ENCODE measurements at places on chromosomes 5 and 9.

DNA sequence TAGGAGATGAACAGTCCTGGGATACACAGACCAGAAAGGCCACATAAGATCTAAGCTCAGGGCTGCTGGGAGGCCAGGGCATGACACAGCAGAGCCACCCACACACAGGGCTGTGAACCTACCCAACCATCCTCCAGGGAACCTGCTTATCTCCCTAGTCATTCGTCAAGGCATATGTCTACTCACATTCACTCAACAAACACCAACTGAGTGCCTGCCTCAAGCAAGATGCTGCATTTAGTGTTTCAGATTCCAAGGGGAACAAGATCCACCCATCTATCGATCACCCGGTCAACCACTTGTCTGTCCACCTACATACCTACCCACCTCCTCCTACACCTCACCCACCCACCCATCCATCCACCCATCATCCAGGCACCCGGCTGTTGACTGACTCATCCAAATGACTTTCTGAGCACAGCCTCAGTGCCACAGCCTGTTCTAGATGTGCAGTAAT lies 1.9 kb downstream of the DPM2 start:
- DNase-seq = no peak

- DNase-seq = no peak
Measured at GRCh38 chr5:154010660-154011059, 28.1 kb downstream of the FAM114A2 start.

- no peak for DNase-seq
Measured at GRCh38 chr5:107894361-107894760, 223.6 kb upstream of the EFNA5 start.

GRCh38 chr5:142012186-142012785 lies 541 bp downstream of the GNPDA1 start:
- DNase-seq = no peak

DNA sequence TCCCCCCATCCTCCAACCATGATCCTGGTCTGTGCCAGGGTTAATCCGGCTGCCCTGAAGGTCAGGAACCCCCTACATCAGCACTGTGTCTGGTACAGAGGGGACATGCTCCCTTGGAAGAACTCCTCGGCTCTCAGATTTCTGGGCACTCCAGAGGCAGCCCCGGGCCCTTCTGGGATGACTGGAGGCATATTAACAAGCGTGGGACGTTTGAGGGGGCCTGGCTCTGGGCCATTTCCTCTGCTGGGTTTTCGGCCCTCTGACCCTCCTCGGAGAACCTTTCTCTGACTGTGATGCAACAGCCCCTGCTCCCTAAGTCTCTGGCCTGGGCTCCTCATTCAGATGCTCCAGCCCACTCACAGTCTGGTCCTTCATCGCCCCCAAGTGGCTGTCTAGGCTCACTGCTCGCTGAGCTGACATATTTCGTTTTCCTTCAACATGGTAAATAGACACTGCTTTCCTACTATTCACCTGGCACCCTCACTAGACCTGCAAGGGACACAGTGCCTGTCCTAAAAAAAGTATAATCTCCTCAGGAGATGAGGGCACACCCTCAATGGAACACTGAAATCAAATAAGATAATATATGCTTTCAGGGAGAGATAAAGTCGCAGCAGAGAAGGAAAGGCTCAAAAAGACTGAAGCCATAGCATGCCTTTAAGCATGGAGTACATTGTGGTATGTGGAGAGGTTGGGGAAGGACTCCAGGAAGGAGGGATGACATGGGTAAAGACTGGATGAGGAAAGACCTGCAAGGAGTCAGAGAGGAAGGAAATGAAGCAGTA lies 404.7 kb upstream of the TRPC7 start:
- peak; percentile 36 for DNase-seq

GRCh38 chr5:20056933-20057332 lies 68.9 kb upstream of the CDH18 start:
- no peak for DNase-seq

- no peak for DNase-seq
Measured at GRCh38 chr5:180437336-180437735, 56.8 kb upstream of the CNOT6 start.

GRCh38 chr5:36755920-36756488 lies 120.6 kb upstream of the NIPBL start:
- no peak for DNase-seq

GRCh38 chr9:89740722-89741121 lies 135.9 kb downstream of the GADD45G start:
- no peak for DNase-seq

DNA sequence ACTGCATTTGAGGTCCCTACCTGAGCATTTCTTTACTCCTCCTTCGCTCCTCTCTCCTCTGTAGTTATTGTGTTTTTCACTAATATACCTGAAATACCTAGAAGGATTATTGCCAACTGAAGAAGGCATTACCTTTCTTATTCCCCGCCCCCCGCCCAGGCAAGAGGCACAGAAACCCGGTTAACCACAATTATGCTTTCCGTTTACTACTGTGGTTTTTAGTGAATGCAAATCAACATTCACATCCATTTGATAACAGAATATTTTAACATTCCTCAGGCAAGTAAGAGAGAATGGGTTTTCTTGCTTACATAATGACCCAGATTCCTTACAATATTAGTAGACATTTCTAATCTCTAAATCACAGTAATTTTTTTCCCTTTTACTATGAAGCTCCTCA lies 136.9 kb downstream of the PCSK5 start:
- DNase-seq = no peak

- no peak for DNase-seq
Measured at GRCh38 chr9:21415493-21416267, 6.8 kb downstream of the IFNA8 start.

GRCh38 chr5:2688586-2688985 lies 62.9 kb downstream of the IRX2 start:
- DNase-seq = no peak

DNA sequence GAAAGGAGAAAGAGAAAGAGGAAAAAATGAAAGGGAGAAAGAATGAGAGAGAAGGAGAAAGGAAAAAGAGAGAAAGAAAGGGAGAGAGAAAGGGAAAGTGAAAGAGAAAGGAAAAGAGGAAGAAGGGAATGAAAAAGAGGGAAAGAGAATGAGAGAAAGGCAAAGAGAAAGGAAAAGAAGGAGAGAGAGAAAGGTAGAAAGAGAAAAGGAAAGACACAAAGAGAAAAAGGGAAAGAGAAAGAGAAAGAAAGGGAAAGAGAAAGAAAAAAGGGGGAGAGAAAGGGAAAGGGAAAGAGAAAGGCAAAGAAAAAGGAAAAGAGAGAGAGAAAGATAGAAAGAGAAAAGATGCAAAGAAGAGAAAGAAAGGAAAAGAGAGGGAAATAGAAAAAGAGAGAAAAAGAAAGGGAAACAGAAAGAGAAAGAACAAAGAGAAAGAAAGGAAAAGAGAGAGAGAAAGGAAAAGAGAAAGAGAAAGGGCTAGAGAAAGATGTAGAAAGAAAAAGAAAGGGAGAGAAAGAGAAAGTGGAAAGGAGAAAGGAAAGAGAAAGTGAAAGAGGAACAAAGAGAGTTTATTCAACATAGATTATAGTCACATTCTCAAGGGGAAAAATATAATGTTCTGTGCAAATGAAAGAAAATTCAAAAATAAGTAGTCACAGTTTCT lies 165.2 kb downstream of the TMEM38B start:
- no peak for DNase-seq

GRCh38 chr9:105608721-105609598 lies 51.0 kb downstream of the FKTN start:
- DNase-seq = peak; percentile 5

- DNase-seq = no peak
Measured at GRCh38 chr9:82223442-82223841, 234.9 kb downstream of the SPATA31D1 start.

DNA sequence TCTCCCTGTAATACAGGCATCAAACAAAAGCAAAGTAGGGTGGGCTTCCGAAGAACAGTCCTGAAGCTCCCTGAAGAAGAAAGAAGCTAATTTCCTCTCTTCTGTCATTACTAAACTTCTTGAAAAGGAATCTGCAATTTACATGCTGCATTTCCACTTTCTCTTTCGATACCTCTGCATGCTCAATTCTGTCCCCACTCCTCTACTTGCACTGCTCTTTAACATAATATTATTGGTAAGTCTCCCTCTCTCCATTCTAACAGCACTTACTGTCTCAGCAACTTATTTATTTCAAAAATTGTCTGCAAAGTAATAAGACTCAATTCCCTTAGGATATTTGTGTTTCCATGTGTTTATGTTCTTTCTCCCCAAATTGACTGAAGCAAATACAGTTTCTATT lies 3.9 kb upstream of the PLPP1 start:
- DNase-seq = no peak

DNA sequence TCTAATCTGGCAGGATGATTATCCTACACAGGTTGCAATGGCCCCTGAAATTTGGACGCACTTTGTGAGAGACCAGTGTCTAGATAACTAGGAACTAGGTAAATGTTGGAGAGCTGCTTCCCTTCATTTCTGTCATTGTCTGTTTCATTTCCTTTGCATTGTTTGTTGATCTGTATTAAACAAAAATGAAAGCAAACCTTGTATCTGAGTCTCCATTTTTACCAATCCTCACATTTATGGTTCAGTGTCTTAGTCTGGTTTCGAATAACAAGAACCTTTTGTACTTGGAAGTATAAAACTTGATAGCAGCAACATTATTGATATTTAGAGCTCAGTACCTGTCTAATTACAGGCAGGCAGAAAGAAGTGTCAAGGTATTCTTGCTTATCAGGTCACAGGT lies 105.5 kb downstream of the MRPS30 start:
- DNase-seq = no peak

DNA sequence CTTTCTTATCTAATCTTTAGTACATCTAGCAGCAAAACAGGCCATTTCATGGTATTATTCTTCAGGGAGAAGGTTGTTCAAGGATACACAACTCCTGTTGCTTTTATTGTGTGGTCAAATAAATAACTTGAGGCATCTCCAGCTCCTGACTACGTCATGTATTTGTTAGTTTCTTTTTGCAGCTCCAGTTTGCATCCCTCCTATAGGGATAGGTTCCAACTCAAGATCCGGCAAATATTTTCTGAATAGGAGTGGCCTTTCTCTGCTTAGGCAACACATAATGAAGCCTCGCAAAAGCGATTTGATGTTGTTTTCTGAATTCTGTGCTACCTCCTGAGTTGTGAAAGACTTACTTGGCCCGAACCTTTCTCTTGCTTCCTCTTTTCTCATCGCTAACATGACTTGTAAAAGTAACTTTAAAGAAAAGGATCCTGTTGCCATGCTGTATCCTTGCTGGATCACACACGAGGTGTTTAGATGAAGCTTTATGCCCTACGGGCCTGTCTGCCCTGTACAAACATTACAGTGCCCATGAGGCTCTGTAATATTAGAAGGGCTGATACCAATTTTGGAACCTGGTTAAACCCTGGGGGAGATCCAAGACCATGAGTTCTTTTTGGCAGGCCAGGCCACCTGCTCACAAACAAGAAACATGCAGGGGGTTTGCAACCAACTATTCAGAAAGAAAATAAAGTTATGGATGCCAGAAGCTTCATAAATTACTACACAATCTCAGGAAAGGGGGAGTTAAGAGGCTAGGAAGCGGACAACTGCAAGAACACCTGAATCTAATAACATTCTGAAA lies 149.8 kb upstream of the FGF10 start:
- DNase-seq = no peak

- DNase-seq = no peak
Measured at GRCh38 chr9:21294364-21294774, 10.7 kb downstream of the IFNA5 start.

GRCh38 chr5:79111387-79111959 lies at the start of gene BHMT:
Gene BHMT (plus strand): TSS chr5:79111809. CDS start chr5:79111886, 77 bp downstream.
- DNase-seq = no peak

DNA sequence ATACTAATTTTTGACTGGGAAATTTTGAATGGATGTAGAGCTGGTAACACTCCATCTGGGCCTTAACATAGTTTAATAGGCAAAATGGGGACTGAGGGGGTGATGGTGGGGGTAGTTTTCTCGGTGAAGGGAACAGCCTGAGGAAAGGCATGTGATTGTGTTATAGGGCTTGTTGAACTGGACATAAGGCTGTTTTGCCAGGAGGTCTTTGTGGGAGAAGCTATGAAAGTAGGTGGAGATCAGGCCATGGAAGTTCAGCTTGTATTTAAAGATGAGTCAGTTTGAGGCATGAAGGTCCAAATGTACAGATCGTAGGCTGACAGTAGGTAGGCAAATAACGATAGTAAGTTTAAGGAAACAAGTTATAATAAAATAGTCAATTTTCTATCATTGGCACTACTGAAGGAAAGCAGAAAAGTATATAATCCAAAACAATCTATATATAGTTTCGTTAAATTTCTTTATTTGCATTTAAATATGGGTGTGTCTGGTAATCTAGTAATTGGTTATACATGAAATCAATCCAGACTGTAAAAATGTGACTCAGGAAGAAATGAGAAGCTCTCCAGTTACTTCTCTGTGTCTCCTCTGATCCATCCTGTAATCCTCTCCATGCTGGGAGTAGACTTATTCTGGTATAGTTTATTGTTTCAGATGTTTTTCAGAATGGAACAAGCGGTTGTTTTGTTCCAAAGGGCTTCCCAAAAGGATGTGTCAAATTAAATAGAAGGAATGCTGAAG lies 2.8 kb downstream of the CSNK1G3 start:
- DNase-seq = no peak

DNA sequence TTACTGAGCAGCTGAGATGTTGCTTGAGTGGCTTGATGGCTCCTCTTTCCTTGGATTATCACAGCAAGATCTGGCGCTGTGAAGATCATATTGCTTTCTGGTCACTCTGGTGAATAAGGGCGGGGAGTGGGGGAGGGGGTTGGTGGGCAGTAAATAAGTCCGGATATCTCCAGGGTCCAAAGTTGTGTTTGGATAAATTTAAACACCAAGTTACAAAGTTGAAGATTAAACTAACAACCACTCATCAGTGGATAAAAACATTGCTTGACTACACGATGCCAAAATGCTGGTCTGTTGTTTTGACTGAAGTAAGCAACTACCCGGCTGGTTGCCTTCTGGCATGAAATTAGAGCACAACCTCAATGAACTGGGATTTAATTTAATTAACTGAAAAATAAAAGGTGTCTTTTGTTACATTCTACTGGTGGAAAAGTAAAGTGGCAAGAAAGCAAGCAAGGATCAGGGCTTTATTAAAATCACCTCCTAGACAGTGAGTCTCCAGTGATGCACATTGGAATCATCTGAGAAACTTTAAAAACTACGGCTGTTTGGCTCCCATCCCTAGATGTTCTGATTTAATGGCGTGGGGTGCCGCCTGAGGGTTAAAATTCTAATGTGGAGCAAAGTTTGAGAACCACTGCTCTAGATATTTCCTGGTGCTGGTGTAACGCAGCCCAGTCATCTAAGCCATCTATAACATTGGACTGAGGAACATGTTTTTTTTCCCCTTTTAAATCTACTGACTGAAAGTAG lies 86.7 kb upstream of the AGXT2 start:
- DNase-seq = no peak
